ENCODE measurements at places on chromosomes 6 and 20. TPM values are rescaled to one million over a fixed set of nuclear protein-coding genes. Genes with fewer than 3 reads are reported as not detected.

PSORS1C2 gene
- total RNA-seq, result 0.40 TPM

- peak; percentile 50 for ATAC-seq
These were observed 1.0 kb downstream of the NAPB start for GRCh38 chr20:23419995-23420901.

DNA sequence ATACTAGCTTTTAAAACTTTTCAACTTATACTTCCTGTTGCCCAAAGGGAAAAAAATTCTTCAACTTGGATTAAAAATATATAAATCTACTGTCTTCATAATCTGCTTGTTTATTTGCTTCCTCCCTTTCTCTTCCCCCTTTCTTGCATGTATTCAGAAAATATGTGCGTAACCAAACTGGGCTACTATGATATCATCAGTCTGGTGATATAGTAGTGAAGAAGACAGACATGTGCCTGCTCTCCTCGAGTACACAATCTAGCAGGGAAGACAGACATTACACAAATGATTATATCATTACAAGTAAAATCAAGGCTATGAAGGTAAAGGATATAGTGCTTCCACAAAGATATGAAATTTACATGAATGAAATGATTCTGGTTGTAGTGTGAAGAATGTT, 31.0 kb downstream of the IBTK start:
- no peak for ATAC-seq

DNA sequence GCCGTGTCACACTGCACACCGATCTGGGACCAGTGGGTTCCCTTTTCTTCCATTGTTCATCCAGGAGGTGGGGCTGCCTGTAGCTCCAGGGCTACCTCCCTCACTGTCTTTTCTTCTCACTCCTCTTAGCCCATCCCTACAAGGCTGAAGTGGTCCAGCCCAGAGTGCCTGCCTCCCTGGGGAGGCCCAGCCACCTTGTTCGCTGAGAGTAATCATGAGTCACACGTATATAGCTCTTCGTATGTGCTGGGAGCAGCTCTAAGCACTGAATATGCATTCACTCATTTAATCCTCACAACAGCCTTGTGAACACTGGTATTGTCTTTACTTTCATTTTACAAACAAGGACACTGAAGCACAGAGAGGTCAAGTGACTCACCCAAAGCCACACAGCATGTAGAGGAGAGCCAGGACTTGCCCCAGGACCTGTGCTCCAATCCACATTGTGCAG, 14.7 kb upstream of the CCDC167 start:
- peak; percentile 83 for ATAC-seq

- no peak for ATAC-seq
These were observed 470.3 kb upstream of the JARID2 start for GRCh38 chr6:14775528-14775927.

- ATAC-seq, result no peak
These were observed 70.7 kb upstream of the INSM1 start for GRCh38 chr20:20297181-20297580.
